CD4-positive, alpha-beta T cell treated with Interleukin-4 for 1 hour (primary cell): ENCODE measurements at places on chromosomes 1 and 21.

- no peak for DNase-seq
Observed at GRCh38 chr1:204685236-204686006, at the start of gene LRRN2. Gene LRRN2 (minus strand): TSS chr1:204685738. CDS start chr1:204619992, 65,746 bp downstream.

DNA sequence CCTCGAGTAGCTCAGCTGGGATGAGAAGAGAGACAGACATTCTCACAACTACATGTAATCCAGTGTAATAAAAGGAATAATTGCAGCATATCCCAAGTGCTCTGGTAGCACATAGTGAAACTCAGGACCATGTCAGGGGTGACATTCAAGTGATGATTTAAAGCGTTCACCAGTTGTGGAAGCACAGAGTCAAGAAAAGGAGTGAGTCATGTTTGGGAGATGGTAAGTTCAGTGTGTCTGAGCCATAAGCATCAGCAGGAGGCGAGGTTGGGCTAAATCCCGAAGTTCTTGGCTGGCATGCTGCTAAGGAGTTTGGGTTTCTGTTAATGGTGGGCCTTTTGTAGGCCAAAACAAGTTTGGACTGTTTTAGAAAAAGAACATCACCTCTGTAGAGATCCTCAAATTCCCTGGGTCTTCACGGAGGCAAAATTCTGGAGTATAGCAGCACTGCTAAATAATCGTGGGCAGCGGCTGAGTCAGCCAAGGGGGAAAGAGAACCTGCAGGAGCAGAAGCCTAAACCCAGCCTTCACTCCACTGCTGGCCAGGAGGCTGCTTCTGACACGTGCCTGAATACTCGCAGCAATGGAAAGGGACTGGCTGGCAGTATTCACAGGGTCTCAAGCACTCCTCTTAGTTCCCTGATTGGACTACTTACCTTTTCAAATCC lies 7.2 kb upstream of the NHLH1 start:
- DNase-seq = no peak

- no peak for DNase-seq
Observed at GRCh38 chr1:46523496-46524353, 27.7 kb downstream of the KNCN start.

DNA sequence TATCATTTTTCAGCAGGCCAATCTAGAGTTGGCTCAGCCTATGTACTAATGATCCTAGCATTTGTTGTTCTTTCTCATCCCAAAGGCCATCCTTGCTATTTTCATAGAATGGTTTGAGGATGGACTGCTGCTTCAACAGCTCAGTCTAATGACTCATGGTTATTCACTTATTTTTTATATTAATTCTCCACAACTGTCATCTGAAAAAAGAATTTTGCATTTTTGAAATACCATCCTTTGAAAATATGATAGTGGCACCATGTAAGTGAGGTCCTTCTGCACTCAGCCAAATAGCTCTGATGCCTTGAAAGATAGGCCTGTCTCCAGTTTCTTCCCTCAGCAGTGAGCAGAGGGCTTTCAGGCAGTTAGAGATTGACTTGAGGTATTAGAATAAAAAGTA lies 377.5 kb downstream of the LMO4 start:
- no peak for DNase-seq

DNA sequence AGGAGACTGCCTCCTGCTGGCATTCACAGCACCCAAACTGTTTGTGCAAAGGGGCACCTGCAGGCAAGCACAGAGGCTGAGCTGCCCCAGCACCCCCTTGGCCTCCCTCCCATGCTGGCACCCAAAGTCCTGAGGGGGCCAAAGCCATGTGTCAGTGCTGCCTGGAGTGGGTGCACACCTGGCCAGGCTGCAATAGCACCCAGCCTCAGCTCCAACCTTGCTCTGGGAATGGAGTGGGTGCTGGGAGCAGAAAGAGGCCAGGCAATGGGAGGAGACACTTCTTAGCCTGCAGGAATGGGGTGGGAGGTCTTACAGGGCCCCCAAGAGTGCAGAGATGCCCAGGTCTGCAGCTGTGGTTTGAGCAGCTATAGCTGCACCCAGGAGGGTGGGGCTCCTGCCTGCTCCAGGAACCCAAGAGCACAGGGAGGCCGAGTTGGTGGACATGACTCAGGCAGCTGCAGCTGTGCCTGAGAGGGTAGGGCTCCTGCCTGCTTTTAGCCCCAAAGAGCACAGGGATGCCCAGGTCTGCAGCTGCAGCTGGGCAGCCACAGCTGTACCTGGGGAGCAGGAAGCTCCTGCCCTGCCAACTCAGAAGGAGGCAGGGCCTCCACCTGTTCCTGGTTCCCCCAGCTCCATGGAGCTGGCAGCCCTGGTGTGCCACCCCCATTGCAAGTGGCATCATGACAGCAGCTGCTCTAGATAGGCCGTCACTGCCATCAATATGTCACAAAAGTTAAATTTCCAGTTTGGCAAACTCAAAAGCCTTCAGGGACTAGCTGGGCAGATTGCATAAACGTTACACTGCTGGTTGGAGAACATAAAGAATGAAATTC lies 5.3 kb upstream of the CHD1L start:
- no peak for DNase-seq

DNA sequence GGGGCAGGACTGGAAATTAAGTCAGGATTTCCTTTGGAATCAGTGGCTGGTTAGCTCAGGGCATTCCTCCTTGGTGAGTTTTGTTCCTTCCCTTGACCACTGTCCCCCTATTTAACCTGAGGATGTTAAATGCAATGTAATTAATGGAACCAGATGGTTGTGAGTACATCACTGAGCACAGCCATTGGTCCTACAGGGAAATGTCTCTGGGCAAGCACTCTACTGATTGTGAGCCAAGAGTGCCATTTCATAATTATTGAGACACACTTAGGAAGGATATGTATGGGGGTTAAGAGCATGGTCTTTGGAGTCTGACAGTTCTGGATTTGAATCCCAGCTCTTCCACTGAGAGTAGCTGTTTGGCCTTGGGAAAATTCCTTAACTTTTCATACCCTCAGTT lies 74.4 kb downstream of the SPAG17 start:
- DNase-seq = no peak

- DNase-seq = no peak
Observed at GRCh38 chr21:29382030-29382654, 83.4 kb downstream of the BACH1 start.

DNA sequence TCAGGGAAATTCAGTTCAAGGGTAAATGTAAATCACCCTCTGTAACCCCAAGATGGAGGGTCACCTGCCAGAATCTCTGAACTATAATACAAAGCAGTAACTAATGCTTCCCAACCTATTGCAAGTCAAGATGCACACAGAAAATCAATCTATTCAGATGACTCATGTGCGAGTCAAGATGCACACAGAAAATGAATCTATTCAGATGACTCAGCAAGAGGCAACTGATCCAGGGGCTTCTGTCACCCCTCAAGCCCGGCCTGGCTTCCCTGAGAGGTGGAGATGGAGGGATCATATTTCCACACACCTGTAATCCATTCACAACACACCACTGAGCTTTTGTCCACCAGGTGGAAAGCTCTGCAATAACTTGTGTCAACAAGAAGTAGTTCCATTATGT lies 17.4 kb upstream of the HIVEP3 start:
- DNase-seq = no peak

GRCh38 chr1:194013561-194013960 lies 827.1 kb upstream of the B3GALT2 start:
- DNase-seq = no peak

DNA sequence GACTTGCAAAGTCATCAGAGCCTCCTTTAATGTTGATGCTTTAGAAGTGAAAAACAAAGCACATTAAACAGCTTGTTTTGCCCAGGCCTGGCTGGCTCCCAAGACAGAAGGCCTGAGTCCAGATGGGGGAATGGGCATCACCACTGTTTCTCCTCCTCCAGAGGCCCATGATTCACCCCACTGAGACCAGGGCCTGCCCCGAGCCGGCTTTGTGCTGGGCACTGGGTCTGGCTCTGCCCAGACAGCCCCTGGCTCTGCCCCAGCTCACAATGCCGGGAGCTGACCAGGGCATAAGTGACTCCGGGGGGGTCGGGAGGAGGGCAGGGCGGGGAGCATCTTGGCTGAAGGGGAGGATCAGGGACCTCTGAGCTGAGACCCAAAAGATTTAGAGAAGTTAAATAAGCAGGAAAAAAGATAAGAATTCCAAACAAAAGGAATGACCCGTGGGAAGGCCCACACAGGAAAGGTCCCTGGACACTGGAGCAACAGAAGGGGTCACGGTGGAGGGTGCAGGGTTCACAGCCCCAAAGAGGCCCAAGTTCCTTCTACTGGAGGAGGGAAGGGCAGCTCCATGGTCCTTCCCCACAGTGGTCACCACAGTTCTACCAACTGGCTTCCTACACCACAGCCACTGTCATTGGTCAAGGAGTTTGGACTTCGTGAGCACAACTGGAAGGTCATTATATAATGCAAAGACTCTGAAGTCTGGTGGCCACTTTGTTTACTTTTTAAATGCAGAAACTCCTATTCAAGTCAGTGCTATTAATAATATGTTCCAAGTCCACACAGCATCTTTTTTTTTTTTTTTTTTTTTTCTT lies 5.5 kb downstream of the C2CD2 start:
- DNase-seq = no peak
